ENCODE measurements at places on chromosomes 11 and 22.

- no peak for DNase-seq
These were observed 7.5 kb downstream of the TMEM138 start for GRCh38 chr11:61369372-61370348.

GRCh38 chr11:43923406-43924111 lies 18.9 kb upstream of the C11orf96 start:
- no peak for DNase-seq

DNA sequence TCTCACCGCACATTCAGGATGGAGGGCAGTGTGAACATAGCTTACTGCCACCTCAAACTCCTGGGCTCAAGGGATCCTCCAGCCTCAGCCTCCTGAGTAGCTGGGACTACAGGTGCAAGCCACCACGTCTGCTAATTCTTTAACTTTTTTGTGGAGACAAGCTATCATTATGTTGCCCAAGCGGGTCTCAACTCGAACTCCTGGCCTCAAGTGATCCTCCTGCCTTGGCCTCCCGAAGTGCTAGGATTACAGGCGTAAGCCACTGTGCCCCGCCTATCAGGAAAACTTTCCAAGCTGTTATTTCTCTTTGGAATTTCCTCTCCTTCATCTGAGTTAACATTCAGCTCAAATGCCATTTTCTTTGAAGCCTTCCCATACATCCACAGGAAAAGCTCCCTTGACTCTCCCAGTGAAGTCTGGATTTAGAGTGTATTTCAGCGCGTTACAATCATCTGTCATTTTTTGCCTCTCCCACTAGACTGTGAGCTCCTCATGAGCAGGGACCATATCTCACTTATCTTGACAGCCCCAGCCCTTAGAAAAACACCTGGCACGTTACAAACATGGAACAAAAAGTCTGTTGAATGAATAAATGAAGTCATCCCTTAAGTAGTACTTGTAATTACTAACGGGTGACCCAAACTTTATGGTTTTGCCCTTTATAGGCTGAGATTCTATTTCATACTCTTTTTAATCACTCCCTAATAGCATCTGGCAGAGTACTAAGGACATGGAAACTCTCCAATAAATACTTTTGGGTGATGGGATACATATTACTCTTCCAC lies 2.2 kb downstream of the MRTFA start:
- no peak for DNase-seq

DNA sequence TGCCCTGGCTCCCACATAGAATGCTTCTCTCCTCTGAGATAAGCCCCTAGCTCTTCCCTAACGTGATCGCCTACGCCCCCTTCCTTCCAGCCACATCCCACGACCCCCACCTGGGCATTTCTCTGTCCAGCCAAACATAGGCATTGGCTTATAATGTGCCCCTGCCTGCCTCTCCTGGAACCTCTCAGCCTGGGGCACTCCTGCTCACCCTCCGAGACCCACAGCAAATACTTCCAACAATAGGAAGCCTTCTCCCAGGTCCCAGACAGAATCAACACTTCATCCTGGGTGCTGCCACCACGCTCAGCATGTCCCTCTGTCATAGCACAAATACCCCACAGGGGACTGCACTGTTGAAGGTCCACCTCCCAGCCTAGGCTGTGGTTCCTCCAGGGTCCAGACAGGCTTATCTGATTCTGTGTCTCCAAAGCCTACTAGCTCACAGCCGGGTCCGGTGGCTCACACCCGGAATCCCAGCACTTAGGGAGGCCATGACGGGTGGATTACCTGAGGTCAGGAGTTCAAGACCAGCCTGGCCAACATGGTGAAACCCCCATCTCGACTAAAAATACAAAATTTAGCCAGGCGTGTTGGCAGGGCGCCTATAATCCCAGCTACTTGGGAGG lies 24.2 kb upstream of the TMPRSS4 start:
- no peak for DNase-seq

GRCh38 chr11:74221816-74222215 lies 50.7 kb downstream of the PPME1 start:
- no peak for DNase-seq

DNA sequence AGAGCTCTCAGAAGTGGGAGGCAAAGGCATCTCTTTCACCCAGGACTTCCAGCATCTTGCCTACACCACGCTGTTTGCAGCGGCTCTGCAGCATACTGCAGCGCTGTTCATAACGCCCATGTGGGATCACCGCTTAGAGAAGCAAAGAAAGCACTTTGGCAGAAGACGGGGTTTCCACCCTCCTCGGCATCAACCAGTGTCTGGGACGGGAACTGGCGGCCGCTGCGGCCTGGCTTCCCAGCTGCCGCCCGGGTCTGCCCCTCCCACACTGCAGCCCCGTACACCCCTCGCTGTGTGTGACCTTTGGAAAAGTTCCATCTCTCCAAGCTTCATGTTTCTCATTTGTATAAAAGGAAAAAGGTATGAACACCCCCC lies 545 bp upstream of the TIRAP start:
- DNase-seq = peak; percentile 76

DNA sequence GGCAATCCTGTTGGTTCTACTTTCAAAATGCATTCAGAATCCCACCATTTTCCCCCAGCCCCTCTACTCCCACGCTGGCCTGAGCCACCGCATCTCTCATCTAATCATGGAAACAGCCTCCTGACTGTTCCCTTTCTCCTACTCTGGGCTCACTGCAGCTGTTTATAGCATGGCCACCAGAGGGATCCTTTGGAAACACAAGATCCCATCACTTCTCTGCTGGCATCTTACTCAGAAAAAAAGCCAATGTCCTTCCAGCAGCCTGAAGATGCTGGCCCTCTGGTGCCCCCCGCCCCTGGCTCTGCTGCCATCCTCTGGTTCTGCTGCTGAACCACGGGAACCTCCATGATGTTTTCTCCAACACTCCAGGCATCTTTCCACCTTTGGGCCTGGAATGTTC lies 11.1 kb downstream of the MS4A8 start:
- DNase-seq = no peak

DNA sequence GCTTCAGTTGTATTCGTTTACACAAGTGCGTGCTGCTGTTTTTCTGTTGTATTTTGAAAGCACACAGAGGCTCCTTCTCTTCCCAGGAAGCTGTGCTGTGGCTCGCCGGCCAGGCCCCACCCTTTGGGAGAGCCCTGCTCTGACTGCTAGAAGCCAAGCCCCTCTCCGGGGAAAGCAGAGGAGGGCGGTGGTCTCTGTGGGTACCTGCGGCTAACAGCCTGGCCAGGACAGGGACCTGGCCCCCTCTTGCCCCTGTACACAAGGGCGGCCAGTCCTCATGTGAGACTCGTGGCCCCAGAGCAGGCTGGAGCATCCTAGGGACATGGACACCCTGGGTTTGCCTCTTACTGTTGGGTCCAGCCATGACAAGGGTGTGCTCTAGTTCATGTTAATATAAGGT lies 14.8 kb downstream of the MOB2 start:
- no peak for DNase-seq

- no peak for DNase-seq
These were observed 70.4 kb downstream of the NCAPD3 start for GRCh38 chr11:134153147-134153905.

GRCh38 chr11:14546672-14547071 lies 26.5 kb upstream of the PSMA1 start:
- DNase-seq = no peak

GRCh38 chr22:21857481-21857914 lies 9.9 kb downstream of the MAPK1 start:
- DNase-seq = no peak

DNA sequence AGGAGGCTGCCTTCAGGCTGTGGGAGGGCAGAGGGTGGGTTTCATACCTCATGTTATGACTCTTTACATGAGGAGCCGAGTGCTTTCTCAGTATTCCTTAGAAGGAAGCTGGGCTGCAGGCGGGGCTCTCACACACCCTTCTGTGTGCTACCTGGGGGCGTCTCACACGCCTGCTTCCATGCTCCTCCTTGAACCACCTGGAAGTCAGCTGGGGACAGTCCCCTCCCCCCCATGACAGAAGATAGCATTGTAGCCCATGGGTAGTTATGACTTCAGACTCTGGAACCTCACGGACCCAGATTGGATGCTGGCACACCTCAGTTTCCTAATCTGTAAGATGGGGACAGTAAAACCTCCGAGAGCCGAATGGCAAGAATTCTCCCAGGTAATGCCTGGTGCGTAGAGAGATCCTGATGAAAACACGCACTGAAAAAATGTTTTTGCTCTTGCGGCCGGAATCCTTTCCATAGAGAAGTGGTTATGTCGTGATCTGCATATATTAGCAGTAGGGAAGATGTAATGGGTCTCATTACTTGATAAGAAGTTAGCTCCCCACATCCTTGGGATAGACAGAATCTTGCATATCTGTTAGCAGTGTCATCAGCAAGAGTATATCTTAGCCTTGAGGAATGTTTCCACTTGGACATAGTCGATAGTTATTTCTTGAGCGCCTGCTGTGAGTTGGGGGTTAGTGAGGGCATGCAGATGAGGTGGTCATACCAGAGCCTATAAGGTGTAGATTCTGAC lies 4.9 kb downstream of the DAGLA start:
- DNase-seq = no peak

DNA sequence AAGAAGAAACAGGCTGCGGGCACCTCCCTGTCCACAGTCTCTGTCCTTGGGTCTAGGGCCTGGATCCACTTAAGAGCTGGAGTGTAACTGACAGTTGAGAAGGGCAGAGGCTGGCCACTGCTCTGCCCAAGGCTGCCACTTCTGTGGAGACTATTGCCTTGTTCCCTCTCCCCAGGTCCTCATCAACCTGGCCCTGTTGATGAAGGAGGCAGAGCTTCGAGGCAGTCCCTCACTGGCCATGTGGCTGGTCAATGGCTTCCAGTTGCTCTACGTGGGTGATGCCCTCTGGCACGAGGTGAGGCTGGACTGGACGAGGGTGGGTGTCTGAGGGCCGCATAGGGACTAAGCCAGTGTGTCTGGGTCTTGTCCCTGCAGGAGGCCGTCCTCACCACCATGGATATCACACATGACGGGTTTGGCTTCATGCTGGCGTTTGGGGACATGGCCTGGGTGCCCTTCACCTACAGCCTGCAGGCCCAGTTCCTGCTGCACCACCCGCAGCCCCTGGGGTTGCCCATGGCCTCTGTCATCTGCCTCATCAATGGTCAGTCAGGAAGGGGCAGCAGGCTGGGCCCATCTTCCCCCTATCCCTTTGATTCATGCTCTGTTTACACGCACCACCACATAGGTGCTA lies 2.8 kb downstream of the ZNHIT2 start:
- DNase-seq = no peak

DNA sequence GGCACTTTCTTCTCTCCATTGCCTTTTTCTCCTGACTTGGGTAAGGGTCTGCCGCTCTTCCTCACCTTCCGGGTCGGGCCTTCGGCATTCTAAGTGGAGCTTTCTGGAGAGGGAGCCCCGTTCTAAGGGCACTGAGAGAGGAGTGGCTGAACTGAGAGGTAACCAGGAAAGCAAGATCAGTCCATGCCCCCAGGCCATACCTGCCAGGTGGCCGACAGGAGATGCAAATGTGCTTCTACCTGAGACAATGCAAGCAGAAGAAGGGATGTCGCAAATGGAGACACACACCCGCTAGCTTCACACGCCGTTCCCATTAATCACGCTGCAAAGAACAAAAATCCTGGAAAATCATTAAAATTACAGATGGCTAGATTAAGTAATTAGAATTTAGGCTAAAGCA lies 156.4 kb upstream of the TBCEL start:
- no peak for DNase-seq

- no peak for DNase-seq
These were observed 1.5 kb upstream of the IGF2 start for GRCh38 chr11:2140411-2141400.

- DNase-seq = no peak
These were observed 26.9 kb upstream of the FCHSD2 start for GRCh38 chr11:73168925-73169579.

DNA sequence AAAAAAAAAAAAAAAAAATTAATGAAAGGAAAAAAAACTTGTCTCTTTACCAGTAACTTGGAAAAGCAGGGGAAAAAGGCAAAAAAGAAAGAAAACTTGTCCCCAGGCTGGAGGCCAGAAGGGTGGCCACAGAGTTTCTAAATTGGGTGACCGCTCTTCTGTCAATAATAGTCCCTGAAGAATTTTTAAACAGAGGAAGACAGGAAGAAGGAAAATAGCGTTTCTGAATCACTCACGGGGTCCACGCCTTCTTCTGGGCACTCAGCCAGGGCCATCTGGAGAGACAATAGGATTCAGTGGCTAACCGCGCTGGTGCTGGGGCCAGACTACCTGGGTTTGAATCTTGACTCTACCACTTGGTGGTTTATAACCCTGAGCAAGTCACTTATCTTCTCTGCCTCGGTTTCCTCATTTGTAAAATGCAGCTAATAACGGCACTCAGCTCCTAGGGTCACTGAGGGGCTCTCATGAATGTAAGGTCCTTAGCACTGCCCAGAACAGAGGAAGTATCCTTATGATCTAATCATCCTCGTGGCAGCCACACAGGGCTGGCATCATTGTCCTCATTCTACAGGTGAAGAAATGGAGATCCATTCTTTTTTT lies 7.0 kb downstream of the C11orf86 start:
- peak; percentile 76 for DNase-seq

DNA sequence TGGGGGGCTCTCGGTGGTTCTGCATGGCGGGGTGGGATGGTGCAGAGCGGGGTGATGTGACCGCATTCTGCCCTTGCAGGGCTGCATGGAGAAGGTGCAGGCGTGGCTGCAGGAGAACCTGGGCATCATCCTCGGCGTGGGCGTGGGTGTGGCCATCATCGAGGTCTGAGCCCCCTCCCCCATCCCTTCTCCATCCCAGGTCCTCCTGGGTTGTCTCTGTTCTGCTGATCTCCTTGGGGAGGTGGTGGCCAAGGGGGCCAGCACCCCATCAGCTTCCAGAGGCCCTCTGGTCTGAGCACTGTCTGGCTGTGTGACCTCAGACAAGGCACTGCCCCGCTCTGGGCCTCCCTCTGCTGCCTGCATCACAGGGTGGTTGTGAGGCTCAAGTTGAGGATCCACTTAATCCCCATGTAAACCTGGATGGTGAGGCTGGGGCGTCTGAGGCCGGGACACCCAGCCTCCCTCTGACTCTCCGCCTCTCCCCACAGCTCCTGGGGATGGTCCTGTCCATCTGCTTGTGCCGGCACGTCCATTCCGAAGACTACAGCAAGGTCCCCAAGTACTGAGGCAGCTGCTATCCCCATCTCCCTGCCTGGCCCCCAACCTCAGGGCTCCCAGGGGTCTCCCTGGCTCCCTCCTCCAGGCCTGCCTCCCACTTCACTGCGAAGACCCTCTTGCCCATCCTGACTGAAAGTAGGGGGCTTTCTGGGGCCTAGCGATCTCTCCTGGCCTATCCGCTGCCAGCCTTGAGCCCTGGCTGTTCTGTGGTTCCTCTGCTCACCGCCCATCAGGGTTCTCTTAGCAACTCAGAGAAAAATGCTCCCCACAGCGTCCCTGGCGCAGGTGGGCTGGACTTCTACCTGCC lies 53.3 kb downstream of the CD82 start:
- DNase-seq = peak; percentile 51

GRCh38 chr11:102012946-102013345 lies 34.3 kb upstream of the CFAP300 start:
- DNase-seq = no peak

DNA sequence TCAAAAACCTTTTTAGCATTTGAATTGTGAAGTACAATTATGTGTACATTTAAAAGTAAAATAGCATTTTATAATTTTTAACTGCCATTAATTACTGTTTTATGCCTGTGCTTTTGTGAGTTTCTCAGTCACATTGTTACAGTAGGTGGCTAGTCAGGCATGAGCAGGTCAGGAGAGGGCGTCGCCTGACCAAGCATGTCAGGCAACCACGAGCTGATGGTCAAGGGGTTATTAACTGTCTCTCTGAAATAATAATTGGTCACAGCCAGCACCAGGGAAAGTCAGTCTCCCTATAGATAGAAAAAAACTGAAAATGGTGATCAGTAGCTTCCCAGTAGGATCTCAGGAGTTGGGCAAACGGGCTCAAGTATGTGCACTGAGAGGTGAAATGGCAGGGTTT lies 19.4 kb upstream of the CCDC81 start:
- no peak for DNase-seq

GRCh38 chr11:33290319-33290718 lies 33.1 kb downstream of the HIPK3 start:
- no peak for DNase-seq

All from left forelimb (tissue), 1 donor.